ENCODE measurements at places on chromosomes 4 and X.

DNA sequence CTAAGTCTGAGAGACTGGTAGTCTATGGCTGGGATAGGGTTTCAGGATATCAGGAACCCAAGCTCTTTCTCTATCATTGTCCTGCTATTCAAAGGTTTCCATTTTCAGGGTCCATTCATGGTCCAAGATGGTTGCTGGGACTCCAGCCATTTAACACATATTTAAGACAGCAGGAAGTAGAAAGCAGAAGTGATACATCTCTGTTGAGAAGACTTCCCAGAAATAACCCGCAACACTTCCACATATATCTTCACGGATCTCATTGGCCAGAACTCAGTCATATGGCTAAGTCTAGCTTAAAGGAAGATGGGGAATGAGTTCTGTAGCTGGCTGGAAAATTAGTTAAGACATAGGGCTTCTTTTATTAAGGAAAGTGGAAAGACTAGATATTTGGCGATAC, 23.8 kb downstream of the CTSO start:
- DNase-seq, result no peak

GRCh38 chrX:119801253-119802221, 10.1 kb upstream of the RPL39 start:
- DNase-seq, result no peak

GRCh38 chr4:73902038-73902637, 32.9 kb downstream of the CXCL1 start:
- DNase-seq, result no peak

DNA sequence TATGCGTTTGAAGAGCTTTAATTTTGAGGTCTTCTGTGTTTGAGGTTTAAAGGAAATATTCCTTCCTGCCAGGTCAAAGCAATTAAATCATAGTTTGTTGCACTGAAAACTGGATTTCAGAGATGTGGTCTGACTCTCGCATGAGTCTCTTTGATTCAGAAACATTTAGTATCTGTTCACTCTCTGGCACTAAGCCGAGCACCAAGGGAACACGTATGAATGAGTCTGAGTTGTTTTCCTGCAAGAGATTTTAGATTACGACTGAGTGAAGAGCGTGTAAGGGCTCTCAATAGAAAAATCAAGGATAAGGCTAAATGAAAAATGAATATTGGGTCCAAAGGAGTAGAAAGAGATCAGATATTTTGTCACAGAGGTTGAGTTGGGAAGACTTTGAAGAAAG, 875.4 kb upstream of the PRKX start:
- DNase-seq, result no peak

DNA sequence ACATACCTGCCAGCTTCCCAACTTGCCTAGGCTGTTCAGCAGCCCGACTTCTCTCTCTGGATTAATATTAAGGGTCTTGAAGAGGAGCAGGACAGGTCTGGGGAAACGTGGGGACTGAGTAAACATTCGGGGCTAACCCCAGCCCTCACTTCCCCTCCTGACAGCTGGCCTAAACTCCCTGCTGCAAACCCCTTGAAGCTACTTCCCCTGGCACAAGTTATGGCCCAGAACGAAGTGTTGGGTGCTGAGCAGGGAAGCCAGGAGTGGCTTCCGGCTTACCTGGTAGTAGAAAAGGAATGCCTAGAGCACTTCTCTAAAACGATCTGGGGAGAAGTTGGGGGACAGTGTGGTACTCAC, 200.0 kb downstream of the BCOR start:
- no peak for DNase-seq

- DNase-seq, result no peak
These were observed 300.9 kb downstream of the SPIN4 start for GRCh38 chrX:63050225-63050624.

DNA sequence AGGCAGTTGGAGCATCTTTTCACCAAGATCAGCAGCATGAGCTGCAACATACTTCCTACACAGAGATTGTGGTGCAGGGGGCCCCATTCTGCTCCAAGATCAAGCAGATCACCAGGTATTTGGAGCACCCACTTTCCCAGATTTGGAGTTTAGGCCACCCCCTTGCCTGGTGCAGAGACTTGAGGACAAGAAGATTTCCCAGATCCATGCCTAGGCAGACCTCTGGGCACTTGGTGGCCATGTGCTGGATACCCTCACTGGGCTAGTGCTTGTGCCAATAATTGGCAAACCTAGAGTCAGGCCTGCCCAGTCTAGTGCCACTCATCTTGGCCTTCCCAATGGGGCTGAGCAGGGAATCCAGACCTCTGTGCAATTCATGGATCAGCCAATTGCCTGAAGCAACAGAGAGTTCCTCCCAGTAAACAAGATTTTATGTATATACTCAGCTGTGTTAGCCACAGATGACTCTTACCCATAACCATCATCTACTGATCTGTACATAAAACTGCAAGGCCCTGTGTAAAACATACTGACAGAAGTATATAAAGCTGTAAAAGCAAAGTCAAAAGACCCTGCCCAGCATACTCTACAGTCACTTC, 228.4 kb upstream of the EMCN start:
- DNase-seq, result no peak

GRCh38 chr4:133597251-133597650, 448.2 kb downstream of the PCDH10 start:
- no peak for DNase-seq

GRCh38 chrX:151923648-151924047, 11.0 kb downstream of the MAGEA4 start:
- DNase-seq, result no peak

DNA sequence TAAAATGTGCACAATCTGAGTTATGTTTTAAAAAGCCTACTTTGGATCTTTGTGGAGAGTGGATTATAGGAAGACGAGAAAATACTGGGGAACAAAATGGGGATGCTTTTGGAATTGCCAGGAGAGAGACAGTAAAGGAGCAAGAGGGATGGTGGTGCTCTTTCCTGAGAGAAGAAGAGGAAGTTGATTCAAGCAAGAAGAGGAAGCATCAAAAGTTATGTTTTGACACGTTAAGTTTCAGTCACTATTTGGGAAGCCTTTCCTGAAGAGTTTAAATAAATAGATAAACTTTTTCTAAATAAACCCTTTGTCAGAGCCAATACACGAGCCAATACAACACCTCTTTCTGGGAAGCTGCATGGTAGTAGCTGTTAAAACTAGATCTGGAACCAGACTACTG, 394.1 kb downstream of the GALNTL6 start:
- no peak for DNase-seq

GRCh38 chrX:46912098-46912602, at the start of gene JADE3:
Gene JADE3 (plus strand): TSS chrX:46912421. CDS start chrX:46984895, 72,474 bp downstream.
- peak; percentile 58 for DNase-seq

DNA sequence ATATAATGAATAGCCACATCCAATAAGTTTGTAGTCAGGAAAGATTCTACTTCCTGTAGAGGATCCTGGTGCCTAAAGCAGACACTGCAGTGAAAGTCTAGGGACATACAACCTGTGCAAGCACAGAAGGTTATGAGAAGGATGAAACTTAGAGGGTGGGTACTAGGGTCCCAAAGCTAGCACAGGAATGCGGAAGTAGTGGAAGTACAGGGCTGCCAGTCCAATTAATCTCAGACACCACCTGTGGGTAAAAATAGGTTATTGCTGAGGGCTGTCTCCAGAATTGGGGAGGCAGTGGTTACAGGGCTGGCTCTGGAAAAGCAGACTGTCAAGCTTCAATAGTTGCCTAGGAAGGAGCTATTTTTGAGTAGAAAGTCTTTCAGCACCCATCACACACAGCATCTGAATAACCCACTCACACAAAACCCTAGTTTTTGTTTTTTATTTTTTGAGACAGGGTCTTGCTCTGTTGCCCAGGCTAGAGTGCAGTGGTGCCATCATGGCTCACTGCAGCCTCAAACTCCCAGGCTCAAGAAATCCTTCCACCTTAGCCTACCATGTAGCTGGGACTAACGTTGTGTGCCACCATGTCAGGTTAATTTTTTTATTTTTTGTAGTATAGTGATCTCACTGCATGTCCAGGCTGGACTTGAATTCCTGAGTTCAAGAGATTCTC, 50.8 kb upstream of the ELF2 start:
- no peak for DNase-seq

DNA sequence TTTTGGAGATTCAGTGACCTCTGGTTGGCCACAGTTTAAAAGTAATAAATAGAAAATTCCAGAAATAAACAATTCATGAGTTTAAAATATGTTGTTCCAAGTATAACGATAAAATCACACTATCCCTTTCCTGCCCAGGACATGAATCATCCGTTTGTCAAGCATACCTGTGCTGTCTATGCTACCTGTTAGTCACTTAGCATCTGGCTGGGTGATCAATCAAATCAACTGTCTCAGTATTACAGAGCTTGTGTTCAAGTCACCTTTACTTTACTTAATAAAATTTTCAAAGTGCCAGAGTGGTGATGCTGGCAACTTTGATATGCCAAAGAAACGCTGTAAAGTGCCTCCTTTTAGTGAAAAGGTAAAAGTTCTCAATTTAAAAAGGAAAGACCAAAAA, 979.5 kb upstream of the NDST4 start:
- no peak for DNase-seq

DNA sequence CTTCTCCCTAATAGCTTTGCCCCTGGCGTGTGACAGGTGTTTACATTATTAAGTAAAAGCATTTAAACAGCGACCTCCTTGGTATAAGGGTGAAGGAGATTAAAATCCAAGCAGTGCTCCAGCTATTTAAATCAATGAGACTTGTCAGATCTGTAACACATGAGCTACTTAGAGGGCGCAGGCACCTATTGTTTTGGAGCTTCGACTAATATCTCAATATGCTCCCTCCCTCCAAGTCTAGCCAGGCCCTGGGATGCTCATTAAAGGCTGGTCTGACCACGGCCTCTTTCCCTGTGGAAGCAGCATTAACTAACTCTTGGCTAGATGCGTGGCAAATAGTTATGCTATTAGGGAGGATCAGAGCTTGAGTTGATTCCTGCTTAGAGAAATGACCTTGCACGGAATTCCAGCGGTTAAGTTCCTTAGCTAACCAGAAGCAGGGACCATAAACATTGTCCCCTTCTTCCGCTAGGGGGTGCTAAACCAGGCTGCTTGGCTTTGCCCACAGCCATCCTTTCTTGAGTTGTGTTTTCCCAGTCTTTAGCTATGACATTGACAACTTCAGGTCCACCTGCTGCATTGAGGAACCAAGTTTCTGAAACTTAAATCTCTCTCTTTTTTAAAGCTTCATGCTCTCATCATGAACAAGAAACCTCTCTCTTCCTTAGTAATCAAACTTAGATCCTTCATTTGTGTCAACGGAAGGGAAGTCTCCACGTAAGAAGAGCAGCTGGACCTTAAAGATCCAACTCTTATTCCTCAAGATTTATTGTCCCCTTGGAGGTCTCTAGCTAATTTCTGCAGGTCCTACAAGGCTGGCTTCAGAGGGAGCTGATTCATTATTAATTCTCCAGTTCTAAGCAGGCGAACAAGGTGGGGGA, 80.7 kb upstream of the IGFBP7 start:
- DNase-seq, result no peak

- DNase-seq, result no peak
These were observed 298.8 kb downstream of the GBA3 start for GRCh38 chr4:22991576-22991975.

DNA sequence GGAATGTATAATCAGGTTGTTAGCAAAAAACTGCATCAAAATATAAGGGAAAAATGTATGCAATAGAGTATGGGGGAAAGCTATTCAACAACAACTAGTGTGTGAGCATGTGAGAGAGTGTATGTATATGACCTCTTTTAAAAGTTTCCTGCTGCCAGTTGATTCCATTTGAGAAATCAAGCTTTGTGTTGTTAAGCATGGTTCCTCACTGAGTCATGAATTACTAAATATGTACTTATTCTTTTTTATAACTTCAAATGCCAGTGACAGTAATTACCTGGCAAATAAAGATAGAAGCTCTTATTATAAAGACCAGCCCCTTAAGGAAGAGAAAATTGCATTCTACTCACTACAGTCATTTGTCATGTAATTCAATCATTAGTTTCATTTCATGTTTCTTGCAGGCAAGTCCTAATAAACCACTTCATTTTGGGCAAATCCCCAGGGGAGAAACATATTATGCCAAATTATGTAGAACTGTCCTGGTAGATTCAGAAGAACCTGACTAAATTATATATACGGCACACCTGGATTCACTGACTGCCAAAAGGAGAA, 19.2 kb downstream of the RASGEF1B start:
- no peak for DNase-seq

DNA sequence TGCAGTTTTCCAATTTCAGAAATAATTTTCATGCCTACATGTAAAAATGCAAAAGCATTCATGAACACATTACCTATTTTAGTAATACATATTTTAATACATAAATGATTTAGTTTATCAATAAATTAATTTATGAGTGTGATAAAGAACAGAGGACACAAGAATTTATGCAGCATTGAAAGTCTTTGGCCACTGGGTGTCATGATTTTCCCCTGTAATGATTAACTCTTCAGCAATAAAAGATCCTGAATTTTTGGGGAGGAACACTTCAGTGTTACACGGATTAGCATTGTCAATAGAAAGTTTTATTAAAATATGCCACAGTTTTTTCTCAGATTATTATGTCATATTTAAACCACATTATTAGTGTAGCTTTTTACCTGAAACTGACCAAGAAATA, 8.6 kb upstream of the VCX2 start:
- no peak for DNase-seq

- DNase-seq, result no peak
These were observed 90.8 kb upstream of the NPFFR2 start for GRCh38 chr4:71941001-71941400.

GRCh38 chr4:28358606-28359005, 1498.0 kb downstream of the STIM2 start:
- no peak for DNase-seq

DNA sequence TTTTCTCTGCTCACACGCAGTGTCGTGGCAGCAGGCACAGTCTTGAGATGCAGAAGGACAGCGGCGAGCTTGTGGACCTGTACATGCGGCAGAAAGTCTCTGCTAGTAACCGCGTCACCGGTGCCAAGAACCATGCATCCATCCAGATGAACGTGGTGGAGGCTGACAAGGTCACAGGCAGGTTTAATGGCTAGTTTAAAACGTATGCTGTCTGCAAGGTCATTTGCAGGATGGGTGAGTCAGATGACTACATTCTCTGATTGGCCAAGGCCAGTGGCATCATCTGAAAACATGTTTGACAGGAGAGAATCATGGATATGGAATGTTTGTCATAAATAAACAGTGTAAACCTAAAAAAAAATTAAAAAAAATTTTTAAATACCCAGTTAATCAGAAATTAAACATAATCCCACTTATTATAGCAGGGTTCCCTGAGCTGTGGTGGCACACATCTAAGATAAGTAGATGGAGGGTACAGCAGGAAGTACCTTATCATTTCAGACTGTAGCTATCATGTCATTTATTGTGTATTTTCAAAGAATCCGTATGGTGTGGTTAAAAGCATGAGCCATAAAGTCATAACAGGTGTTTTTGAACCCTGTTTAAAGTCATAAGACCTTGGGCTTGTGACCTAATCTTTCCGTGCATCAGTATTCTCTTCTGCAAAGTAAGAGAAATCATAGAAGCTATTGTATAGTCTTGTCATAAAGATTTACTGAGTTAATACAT, 7.5 kb upstream of the BMP2K start:
- DNase-seq, result no peak

DNA sequence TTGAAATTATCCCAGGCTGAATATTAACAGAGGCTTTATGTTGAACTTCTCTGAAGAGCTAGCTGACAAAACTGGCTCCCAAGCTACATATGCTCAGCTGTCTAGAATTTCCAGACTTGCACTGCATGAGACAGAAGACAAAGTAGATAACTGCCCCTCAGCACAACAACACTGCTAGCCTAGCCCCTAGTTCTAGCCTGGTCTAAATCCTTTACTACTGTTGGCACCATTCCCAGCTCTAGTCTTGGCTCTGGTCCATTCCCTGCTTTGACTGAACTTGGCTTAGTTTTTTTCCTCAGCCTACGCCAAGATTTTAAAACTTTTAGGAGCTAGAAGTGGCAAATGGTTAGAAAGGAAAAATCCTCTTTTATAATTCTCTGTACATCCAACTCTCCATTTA, 7.6 kb upstream of the OPHN1 start:
- DNase-seq, result peak; percentile 75
